ENCODE measurements at places on chromosomes 3 and 15.

DNA sequence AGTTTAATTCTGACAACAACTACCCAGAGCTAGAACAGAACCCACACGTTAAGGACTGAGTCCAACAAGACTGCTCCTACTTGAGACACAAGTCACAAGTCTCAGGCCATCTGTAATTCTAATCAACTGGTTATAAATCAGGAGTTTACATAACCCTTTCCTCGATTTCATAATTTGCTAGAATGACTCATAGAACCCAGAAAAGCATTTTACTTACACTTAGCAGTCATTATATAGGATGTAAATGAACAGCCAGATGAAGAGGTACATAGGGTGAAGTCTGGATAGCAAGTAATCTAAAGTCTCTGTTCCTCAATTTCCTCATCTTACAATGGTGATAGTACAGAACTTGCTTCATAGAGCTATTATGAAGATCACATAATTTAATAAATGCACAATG lies 1018.2 kb downstream of the DIPK2A start:
- DNase-seq, result no peak

- no peak for DNase-seq
Measured at GRCh38 chr3:156630081-156630772, 44.2 kb upstream of the TIPARP start.

- no peak for DNase-seq
Measured at GRCh38 chr3:31103623-31104180, 209.2 kb upstream of the GADL1 start.

- no peak for DNase-seq
Measured at GRCh38 chr3:36476286-36476942, 96.1 kb downstream of the STAC start.

GRCh38 chr3:17122758-17123157 lies 238.0 kb downstream of the PLCL2 start:
- DNase-seq, result no peak

GRCh38 chr3:134073583-134073945 lies 43.8 kb upstream of the SLCO2A1 start:
- no peak for DNase-seq

GRCh38 chr15:48020166-48020565 lies 100.6 kb upstream of the SLC24A5 start:
- DNase-seq, result no peak

DNA sequence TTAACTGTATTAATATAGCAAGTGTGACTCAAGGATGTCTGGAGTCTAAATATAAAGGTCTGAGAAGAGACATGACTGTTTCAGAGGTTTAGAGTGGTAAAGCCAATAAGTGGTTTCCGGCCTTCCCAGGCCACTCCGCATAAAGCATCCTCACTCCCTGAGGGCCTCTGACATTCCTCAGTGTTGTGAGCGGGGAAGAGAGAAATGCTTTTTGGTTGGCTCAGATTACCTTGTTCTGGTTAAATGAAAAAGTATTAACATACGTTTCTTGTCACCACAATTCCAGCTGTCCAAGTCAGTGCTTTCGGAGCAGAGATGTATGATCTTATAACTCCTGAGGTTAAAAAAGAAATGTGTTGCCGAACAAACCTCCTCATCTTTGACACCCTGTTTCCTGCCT lies 103.8 kb downstream of the RBMS3 start:
- no peak for DNase-seq

DNA sequence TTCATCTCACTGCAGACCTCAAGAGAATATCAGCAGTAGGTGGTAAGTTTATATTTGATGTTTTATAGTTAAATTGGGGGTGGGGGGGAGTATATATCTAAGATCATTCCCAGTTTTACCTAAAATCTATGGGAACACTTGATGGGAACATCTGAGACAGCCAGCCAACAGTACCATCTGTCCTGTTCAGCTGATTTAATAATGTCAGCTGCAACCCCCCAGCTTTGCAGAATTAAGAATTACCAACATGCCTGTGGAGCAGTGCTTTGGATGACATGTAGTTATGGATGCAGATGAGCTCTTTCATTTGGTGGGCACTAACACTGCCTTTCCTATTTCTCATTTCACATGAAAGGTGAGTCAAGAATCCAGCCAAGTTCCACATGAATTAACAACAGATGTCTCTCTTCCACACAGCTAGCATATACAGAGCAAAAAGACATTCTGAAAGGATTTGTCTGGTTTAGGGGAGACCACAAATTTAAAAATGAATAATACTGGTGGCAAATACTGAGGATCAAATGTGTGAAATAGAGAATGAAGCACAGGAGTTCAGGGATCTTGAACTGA lies 76.2 kb downstream of the SETD5 start:
- DNase-seq, result no peak

GRCh38 chr3:185225523-185225922 lies 28.3 kb downstream of the EHHADH start:
- DNase-seq, result no peak

DNA sequence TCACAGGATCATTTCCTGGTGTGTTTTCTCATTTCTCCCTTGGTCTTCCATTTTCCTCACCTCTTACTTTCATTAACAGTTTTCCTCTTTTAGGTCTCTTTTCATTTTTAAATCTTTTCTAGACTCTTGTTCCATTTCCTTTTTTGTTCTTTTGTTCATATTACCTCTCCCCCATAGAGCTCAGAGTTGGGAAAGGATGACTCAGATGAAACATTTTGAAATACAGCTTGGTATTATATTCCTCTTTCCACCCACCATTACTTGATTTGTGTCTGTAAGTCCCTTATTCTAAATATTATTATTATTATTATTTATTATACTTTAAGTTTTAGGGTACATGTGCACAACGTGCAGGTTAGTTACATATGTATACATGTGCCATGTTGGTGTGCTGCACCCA lies 153.1 kb downstream of the VGLL3 start:
- DNase-seq, result no peak

GRCh38 chr3:154193000-154193615 lies 71.9 kb downstream of the ARHGEF26 start:
- DNase-seq, result no peak

DNA sequence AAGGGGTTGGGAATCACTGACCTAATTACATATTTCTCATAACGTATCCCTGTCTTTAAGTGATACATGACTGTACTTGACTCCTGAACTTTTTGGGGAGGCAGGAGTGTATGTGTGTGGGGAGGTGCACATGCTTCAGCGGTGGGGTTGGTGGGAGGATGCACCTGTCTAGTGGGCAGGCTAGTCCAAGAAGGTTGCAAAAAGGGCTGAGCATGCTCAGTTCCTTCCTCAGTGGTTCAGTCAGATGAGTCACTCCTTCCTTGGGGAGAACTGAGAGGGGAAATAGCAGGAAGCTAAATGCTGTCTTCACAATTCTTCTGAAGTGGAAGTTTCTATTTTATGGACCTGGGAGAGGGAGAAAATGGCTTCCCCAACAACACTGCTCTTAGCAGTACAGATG lies 24.6 kb upstream of the AP4E1 start:
- DNase-seq, result peak; percentile 84

GRCh38 chr3:121883507-121883906 lies 10.7 kb upstream of the SLC15A2 start:
- no peak for DNase-seq
